ENCODE measurements at places on chromosomes 4 and X.

- DNase-seq, result no peak
These were observed 127.4 kb downstream of the SH3RF1 start for GRCh38 chr4:169143335-169143734.

- no peak for DNase-seq
These were observed 19.4 kb upstream of the AGA start for GRCh38 chr4:177461606-177462005.

- DNase-seq, result no peak
These were observed 31.3 kb upstream of the ALG13 start for GRCh38 chrX:111649638-111650037.

DNA sequence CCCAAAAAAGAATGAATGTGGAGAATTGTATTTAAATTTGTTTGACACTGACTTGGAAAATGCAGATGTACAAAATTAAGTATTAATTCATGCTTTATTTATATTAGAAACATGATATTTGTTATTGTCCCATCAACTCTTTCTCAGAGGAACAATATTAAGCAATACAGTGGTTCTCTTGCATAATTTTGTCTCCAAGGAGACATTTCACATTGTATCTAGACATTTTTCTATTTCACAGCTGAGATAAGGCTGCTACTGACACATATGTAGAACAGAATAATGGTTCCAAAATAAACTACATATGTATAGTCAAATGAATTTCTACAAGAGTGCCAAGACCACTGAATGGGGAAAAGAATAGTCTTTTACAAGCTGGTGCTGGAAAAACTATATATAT, 427.9 kb upstream of the SPANXN1 start:
- no peak for DNase-seq

DNA sequence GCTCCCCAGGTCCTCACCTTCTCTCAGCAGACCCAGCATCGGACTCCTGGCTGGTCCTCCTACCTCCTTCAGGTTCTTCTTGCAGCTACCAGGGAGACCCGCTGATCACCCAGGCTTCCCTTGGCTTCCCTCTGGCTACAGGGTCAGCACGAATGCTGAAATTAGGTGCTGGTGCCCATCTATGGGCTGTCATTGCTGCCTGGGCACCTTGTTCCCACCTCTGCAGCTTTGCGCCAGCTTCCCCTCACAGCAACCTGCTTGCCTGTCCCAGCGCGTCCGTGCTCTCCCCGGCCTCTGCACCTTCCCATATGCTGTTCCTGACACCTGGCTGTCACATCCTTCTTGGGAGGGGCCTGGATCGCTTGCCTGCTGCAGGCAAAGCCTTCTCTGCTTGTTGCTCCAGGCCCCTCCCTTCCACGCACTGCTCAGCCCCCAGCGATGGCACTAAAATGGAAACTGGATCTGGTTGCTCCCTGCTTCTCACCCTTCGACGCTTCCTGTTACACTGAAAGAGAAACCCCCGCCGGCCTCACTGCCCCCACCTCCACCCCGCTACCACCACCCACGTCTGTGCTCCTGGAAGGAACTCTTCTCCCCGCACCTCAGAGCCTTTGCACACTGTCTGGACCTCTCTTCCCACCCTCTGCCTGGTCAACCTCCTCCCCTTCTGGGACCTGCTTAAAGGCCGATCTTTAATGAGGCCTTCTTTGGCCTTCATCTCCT, 22.2 kb downstream of the C4orf50 start:
- no peak for DNase-seq

DNA sequence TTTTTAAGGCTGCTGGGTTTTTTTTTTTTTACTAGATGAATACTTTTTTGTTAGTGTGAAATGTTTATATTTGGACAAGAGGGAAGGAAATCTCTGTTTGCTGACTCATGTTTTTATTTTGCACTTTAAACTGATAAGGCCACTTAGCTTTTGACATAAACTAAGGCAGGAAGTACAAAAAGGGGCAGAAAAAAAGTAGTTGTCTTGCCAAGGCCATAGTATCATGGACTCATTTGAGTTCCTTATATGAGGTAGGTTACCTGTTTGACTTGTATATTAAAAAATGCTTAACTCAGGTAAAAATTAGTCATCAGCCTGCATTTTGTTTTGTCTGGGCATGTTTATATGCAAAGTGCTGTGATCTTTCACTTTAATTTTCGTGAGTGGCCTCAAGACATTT, 26.0 kb downstream of the SMAD1 start:
- no peak for DNase-seq

- no peak for DNase-seq
These were observed 20.2 kb downstream of the OFD1 start for GRCh38 chrX:13754765-13755164.

DNA sequence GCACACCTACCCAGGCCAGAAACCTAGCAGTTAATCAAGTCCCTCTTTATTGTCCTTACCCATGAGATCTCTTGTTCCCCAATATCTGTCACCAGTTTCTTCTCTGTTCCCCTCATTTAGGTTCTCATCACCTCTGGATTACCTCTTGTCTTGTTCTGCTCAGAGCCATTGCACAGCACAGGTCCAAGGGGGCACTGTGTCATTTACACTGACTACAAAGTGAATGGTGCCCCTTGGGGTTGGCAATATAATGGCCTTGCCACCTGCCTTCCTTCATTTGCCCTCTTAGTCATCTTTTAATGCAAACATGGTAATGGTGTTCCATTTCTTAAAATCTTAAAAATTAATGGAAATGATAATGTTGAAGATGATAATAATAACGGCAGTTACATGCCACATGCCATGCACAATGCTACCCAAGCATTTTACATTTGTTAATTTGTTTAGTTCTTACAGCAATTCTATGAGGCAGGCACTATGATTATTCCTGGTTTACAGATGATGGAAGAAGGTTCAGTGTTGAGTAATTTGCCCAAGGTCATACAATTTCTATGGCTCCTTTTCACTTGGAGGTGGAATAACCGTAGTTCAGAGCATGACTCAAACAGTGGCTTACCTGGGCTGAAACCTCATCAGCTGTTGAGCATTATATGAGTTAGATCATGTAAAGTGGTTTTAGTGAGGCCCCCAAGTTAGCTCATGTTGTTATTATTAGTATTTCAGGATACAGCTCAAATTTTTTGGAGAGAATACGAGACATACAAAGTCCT, 117.9 kb downstream of the RASL11B start:
- DNase-seq, result no peak

DNA sequence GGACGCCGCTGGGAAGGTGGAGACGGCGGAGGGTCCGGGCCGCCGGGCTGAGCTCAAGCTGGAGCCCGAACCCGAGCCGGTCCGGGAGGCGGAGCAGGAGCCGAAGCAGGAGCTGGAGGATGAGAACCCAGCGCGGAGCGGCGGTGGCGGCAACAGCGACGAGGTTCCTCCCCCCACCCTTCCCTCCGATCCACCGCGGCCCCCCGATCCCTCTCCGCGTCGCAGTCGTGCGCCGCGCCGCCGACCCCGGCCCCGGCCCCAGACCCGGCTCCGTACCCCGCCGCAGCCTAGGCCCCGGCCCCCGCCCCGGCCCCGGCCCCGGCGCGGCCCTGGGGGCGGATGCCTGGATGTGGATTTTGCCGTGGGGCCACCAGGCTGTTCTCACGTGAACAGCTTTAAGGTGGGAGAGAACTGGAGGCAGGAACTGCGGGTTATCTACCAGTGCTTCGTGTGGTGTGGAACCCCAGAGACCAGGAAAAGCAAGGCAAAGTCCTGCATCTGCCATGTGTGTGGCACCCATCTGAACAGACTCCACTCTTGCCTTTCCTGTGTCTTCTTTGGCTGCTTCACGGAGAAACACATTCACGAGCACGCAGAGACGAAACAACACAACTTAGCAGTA, 483 bp downstream of the USP27X start:
- DNase-seq, result no peak
